Stimulated activated CD4-positive, alpha-beta T cell treated with anti-CD3 and anti-CD28 coated beads, Interleukin-1b, Interleukin-23, amount 100 ng/mL, for 4 hours (primary cell): ENCODE measurements at places on chromosomes 6 and 20.

- no peak for DNase-seq
These were observed 4.8 kb upstream of the ATXN1 start for GRCh38 chr6:16766043-16766536.

DNA sequence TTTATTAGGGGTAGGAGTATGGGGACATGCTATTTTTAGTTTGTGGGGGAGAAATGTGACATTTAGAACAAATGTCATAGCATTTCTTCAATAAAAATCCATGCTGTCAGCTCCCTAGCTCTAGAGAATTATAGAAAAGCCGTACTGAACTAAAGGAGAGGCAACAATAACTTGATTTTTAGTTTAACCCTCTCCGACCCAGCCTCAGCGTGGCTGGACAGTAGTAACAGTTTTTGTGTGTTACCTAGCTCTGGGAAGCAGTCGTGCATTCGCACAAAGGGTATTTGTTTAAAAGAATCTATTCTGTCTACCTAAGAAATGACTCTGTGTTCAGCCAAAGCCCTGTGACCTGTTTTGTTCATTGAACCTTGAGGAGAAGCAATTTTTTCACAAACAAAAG lies 442.4 kb upstream of the SOX4 start:
- DNase-seq, result no peak

- DNase-seq, result no peak
These were observed 39.2 kb downstream of the PSMG4 start for GRCh38 chr6:3297909-3298308.

GRCh38 chr6:11824986-11825385 lies 46.4 kb upstream of the ADTRP start:
- DNase-seq, result no peak

DNA sequence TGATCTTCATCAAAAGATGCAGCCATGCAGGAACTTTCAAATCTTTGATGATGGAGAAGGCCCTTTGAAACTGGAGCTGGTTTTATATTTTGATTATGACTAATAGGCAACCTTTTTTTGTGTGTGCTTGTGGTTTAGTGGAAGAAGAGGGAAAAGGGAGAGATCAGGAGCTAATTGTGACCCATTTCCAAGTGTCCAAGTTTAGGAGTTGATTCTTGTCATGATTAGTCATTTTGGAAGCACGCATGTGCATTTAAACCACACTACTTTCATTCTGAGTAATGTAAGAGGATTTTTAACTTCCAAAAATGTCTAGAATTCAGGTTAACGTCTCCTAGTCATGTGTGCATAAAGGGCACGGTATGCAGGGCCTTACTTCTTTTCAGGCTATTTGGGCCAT lies 3.5 kb downstream of the FOXO3 start:
- no peak for DNase-seq
